Pancreas (tissue), 10 donors: ENCODE measurements at places on chromosomes 5 and 9. TPM values are rescaled to one million over a fixed set of nuclear protein-coding genes. Genes with fewer than 3 reads are reported as not detected.

DNA sequence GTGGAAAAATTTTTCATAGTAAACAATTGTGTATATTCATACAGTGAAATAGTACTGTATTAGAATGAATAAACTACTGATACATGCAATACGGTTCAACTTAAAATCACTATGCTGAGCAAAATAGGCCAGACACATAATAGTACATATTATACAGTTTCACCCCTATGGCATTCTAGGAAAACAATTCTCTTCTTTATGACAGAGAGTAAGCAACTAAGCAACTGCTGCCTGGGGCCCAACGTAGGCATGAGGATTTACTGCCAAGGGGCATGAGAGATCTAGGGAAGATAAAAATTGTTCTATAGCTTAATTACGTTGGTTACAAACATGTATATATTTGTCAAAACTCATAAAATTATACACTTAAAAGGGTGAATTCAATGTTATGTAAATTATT lies 180.2 kb downstream of the DRD1 start:
- no peak for DNase-seq
- H3K27ac ChIP-seq: no peak overlapping the region
- no peaks in the 10 kb centered on the region for H3K36me3 ChIP-seq
- no peaks in the 10 kb centered on the region for H3K4me1 ChIP-seq

- H3K27me3 ChIP-seq: no peaks in the 10 kb centered on the region
- DNase-seq: no peak
- no peaks in the 10 kb centered on the region for H3K36me3 ChIP-seq
- no peak overlapping the region for H3K27ac ChIP-seq
- no peak overlapping the region for H3K4me3 ChIP-seq
Measured at GRCh38 chr5:175576096-175576495, 81.8 kb upstream of the HRH2 start.

Gene AMACR
- 10.6 TPM for total RNA-seq

DNA sequence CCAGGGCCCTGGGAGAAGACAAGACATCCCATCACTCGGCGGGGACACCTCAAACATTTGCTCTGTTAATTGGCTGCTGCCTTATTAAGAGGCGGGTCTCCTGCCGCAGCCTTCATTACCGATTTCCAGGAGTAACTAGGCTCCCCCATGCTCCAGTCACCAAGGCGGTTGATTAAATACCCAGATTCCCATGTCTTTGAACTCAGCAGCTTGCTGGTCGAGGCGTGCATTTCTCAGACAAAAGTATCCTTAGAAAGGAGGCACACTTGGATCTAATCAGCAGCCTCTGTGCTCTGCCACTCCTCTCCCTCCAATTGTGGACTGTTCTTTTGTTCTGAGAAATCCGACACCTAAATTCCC lies 228.8 kb downstream of the FSTL4 start:
- H3K4me3 ChIP-seq: no peak overlapping the region
- no peaks in the 10 kb centered on the region for H3K36me3 ChIP-seq
- no peak overlapping the region for H3K27ac ChIP-seq
- H3K4me1 ChIP-seq: no peaks in the 10 kb centered on the region

GRCh38 chr9:114307899-114308267 lies 15.0 kb upstream of the ORM1 start:
- H3K4me3 ChIP-seq: no peak overlapping the region
- H3K27me3 ChIP-seq: no peaks in the 10 kb centered on the region

Gene CAVIN4
- not detected for total RNA-seq

Gene PCDHAC1
- 2.0 TPM for total RNA-seq

Gene SPATA6L
- 12.5 TPM for total RNA-seq

- no peak overlapping the region for H3K4me3 ChIP-seq
- no peak overlapping the region for H3K27ac ChIP-seq
- peaks cover 35% of the 10 kb centered on the region for H3K27me3 ChIP-seq
- H3K36me3 ChIP-seq: no peaks in the 10 kb centered on the region
- H3K4me1 ChIP-seq: no peaks in the 10 kb centered on the region
Measured at GRCh38 chr5:93603793-93604643, 21.0 kb downstream of the NR2F1 start.

DNA sequence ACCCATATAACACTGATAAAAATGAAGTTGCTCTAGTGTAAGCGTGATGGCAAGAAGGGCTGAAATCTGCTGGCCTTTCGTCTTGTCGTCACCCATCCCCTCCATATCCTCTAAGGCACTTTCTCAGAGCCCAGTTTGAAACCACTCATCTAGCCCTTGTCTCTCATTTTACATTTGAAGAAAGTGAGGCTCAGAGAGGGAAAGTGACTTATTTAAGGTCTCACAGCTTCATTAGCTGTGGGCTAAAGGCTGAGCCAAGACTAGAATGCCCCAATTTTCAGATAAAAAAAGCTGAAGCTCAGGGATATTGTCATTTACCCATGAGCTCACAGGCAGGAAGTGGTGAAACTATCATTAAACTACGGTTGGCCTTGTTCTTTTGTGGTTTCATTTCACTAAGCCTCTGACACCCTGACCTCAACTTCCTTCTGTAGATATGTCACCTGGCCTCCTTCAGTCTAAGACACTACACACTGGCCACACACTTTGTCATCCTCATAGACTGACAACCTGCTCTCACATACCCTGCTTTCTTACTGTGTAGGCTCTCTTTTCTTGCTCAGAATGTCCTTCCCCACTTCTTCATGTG lies 176.7 kb upstream of the DMAC1 start:
- DNase-seq: no peak
- no peak overlapping the region for H3K27ac ChIP-seq
- no peak overlapping the region for H3K4me3 ChIP-seq
- H3K36me3 ChIP-seq: no peaks in the 10 kb centered on the region
- H3K4me1 ChIP-seq: no peaks in the 10 kb centered on the region

Gene FAM163B
- not detected for total RNA-seq

DNA sequence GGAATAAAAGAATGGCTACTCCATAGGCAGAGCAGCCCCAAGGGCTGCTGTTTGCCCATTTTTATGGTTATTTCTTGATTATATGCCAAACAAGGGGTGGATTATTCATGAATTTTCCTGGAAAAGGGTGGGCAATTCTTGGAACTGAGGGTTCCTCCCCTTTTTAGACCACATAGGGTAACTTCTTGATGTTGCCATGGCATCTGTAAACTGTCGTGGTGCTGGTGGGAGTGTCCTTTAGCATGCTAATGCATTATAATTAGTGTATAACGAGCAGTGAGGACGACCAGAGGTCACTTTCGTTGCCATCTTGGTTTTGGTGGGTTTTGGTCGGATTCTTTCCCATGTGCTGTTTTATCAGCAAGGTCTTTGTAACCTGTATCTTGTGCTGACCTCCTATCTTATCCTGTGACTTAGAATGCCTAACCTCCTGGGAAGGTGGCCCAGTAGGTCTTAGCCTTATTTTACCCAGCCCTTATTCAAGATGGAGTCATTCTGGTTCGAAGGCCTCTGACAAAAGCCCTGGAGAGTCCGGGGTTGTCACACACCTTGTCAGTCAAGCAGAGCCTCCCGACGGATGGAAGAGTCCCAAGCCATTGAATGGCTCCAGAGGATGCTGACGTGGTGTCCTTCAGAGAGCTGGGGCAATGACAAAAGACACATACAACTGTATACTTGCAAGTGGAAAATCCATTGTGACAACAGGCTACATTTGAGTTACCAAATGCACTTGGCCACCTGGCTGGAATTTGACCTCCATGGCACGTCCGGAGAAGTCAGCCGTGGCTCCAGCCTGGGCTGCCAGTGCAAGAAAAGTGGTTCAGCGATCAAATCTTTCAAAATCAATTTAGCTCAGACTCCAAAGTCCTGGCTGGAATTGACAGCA lies 67.1 kb upstream of the CLINT1 start:
- no peaks in the 10 kb centered on the region for H3K4me1 ChIP-seq
- H3K4me3 ChIP-seq: no peak overlapping the region
- no peaks in the 10 kb centered on the region for H3K27me3 ChIP-seq
- H3K27ac ChIP-seq: no peak overlapping the region
- DNase-seq: no peak
- no peaks in the 10 kb centered on the region for H3K36me3 ChIP-seq

- no peak for DNase-seq
- H3K27me3 ChIP-seq: no peaks in the 10 kb centered on the region
- H3K27ac ChIP-seq: no peak overlapping the region
- H3K4me1 ChIP-seq: no peaks in the 10 kb centered on the region
- H3K4me3 ChIP-seq: no peak overlapping the region
Measured at GRCh38 chr9:81394881-81395675, 294.3 kb downstream of the TLE1 start.

DNA sequence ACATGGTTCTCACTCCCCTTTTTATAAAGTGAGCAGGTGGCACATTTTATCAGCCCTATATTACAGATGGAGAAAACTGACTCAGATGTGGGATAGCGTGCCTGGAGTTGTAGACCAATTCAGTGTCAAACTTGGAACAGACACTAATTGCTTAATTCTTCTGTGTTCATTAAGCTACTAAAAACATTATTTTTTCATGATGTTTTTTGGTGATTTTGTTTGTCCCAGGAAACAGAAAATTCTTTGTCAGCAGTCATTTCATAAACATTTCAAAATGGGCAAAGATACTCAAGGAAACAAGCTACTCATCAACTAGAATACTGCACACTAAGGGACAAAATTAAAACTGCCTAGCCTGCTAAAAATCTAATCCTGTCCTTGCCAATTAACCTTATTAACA lies 2.2 kb downstream of the ABHD17B start:
- no peaks in the 10 kb centered on the region for H3K27me3 ChIP-seq
- H3K27ac ChIP-seq: no peak overlapping the region
- DNase-seq: no peak

Gene ACOT12
- not detected for total RNA-seq

Gene GRXCR2
- total RNA-seq: not detected

- no peak overlapping the region for H3K4me3 ChIP-seq
- DNase-seq: no peak
- H3K27me3 ChIP-seq: no peaks in the 10 kb centered on the region
- H3K36me3 ChIP-seq: peaks cover 23% of the 10 kb centered on the region
Measured at GRCh38 chr9:89330513-89330912, 12.2 kb downstream of the SECISBP2 start.

DNA sequence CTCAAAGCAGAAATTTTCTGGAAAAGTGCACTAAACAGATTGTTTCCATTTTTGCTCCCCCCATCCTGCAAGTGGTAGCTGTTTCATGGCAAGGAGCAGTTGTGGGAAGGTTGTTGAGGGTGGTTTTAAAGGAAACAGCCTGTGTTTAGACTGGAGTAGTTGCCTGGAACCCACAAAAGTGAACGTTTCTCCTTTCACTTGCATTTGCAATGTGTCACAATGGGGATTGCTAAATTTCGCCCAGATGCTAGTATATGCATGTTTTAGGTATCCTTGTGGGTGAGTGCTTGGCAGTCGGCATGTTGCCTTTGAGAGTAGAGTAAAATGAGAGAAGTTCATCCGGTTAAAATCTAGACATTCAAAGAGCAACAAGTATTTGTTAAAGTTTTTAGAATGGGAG lies 1099.9 kb upstream of the DMAC1 start:
- H3K36me3 ChIP-seq: no peaks in the 10 kb centered on the region
- no peak overlapping the region for H3K4me3 ChIP-seq
- no peaks in the 10 kb centered on the region for H3K27me3 ChIP-seq
- DNase-seq: no peak
- H3K27ac ChIP-seq: no peak overlapping the region

- no peaks in the 10 kb centered on the region for H3K36me3 ChIP-seq
- H3K27me3 ChIP-seq: no peaks in the 10 kb centered on the region
- H3K4me3 ChIP-seq: no peak overlapping the region
Measured at GRCh38 chr5:121288781-121289180, 562.9 kb upstream of the FTMT start.

Gene CATSPER3
- 0.57 TPM for total RNA-seq

- no peaks in the 10 kb centered on the region for H3K36me3 ChIP-seq
- no peaks in the 10 kb centered on the region for H3K4me1 ChIP-seq
- H3K4me3 ChIP-seq: no peak overlapping the region
- no peak overlapping the region for H3K27ac ChIP-seq
- H3K27me3 ChIP-seq: no peaks in the 10 kb centered on the region
Measured at GRCh38 chr9:123505496-123505895, 149.5 kb downstream of the CRB2 start.

Gene PCDHA5
- 0.92 TPM for total RNA-seq

Gene SLC36A3
- not detected for total RNA-seq

DNA sequence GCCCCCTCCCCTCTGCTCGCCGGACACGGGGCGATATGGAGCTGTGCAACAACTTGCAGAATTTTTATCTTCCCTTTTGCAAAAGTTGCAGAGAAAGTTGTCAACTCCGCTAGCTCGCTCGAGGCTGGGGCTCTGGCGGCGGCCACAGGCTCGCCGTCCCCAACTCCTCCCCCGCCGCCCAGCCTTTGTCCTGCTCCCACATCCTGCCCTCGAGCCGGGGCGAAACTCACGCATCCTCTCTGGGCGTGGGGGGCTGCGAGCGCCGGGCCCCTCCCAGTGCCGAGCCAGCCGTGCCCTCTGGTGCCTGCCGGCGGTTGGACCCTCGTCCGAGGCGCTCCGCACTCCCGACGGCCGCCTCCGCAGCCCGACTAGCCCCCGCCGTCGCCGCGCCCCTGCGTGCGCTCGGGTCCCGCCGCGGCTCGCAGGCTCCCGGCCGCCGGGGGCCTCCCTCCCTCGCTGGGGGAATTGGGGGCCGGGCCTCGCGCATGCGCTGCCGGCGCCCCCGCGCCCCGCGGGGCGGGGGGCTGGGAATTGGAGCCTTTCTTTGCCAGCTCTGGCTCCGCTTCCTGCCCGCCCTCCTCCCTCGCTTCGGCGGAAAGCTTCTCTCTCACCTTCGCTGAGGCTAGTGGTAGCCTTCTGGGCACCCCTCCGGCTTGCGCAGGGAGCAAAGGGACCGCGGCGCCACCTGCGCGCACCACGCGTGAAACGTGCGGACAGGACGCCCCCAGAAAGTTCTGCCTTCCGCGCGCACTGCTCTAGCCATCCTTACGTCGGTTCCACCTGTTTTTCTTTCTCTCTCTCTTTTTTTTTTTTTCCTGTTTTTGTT lies at the start of gene CCNJL:
Gene CCNJL (minus strand): TSS at position 431 of the 826 bp plus-strand sequence. CDS start 641 bp downstream, outside the sequence.
- H3K36me3 ChIP-seq: no peaks in the 10 kb centered on the region
- H3K4me3 ChIP-seq: peak within 1 kb of the TSS; percentile 23
- no peak within 1 kb of the TSS for H3K27ac ChIP-seq
- H3K4me1 ChIP-seq: peaks cover 3% of the 10 kb centered on the region
- H3K27me3 ChIP-seq: no peaks in the 10 kb centered on the region
- DNase-seq: peak; percentile 19

Gene LEAP2
- 0.95 TPM for total RNA-seq

Gene TSLP
- 0.13 TPM for total RNA-seq

Gene ANXA2R
- 0.40 TPM for total RNA-seq

DNA sequence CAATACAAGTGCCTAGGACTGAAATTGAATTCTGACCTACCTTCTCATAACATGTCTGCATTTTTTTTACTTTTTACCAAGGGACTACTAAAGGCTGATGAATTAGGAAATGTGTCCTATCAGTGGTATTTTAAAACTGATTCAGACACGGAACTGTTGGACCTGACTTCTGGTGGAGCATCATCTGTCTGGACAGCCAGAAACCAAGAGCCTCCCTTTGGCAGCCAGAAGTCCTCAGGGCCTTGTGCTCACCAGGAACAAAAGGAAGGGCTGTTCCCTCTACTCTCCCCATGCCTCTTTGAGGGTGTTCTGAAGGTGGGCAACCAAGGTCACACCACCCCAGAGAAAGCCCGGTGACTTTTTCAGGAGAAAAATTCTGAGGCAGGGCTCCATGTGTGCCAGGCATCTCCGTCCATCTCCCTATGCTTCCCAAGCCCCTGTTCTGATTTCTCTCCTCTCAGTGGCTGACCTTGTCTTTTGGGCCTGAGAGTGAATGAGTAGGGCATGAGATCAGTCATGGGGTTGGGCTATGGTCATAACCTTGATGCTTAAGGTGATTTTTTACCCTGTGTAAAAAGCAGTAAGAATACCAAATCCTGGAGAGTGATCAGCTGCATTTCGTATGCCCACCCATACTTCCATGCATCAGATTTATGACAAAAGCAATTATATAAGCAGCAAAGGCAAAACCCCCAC lies 143.7 kb downstream of the SCAMP1 start:
- H3K4me1 ChIP-seq: peaks cover 31% of the 10 kb centered on the region
- H3K27me3 ChIP-seq: no peaks in the 10 kb centered on the region
- H3K36me3 ChIP-seq: no peaks in the 10 kb centered on the region
- DNase-seq: no peak
- H3K4me3 ChIP-seq: no peak overlapping the region
